ENCODE measurements at places on chromosomes 16 and 17. TPM values are rescaled to one million over a fixed set of nuclear protein-coding genes. Genes with fewer than 3 reads are reported as not detected.

Gene ALKBH5
- total RNA-seq = 111 TPM

Gene SMYD4
- 34.7 TPM for total RNA-seq

Gene SCN4A
- total RNA-seq = 0.02 TPM

Gene OR1F1
- not detected for total RNA-seq

Gene CTRB1
- not detected for total RNA-seq

Gene NPLOC4
- 130 TPM for total RNA-seq

DNA sequence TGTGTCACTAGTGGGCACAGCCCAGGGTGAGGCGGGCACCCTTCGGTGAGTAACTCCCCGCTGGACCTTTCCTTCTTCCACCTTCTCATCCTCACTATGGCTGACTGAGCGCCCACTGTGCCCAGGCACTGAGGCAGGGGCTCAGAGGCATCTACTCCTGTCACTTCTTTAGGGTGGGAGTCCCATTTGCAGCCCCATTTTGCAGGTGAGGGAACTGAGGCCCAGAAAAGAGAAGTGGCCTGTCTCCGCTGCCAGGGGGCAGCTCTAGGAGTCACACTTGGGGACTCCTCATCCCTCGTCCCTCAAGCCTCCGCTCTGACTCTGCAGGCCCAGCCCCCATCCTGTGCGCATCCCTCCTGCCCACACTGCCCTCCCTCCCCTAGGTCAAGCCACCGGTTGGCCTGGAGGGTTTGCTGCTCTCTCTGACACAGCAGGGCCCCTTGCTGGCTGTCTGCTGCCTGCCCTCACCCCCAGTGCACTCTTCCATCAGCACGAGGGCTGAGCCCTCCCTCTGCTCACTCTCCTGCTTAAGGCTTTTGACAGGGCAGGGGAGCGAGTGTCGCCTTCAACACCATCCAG, 62.4 kb downstream of the CNGB1 start:
- DNase-seq = no peak

DNA sequence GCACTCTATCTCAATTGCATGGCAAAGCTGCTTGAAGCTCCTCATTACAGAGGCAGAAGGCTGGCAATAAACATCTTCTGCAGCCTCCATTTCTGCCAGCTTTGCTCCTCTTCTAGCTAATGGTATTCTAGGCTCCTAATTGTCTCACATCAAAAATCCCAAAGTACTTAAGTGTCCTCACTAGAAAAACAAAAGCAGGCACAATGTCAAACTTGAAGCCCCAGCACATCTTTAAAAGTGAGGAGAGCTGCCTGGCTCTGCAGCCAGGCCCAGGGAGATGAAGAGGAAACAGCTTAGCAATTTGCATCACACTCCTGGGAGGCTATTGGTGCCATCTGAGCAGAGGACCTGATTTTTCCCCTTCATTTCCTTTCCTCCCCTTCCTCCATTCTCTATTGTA, 197.1 kb downstream of the KCNJ2 start:
- DNase-seq = no peak

DNA sequence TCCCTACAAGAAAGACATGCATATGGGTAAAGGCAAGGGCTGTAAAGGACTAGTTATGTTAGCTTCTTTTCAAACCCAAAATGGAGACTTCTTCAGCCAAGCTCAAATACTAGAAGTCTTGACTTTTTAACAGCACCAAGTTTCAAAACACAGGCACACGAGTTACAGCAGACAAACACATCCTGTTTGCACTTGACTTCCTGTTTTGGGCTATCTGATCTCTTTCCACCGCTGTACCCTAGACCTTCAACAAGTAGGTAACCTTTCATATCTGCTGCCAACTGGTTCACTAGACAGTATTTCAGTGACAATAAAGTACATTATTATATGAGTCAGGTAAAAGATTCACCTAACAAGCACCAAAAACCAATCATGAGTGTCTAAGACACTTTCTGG, 12.3 kb downstream of the RFFL start:
- DNase-seq = peak; percentile 66

GRCh38 chr16:72228014-72228413, 56.1 kb upstream of the PMFBP1 start:
- DNase-seq = no peak

DNA sequence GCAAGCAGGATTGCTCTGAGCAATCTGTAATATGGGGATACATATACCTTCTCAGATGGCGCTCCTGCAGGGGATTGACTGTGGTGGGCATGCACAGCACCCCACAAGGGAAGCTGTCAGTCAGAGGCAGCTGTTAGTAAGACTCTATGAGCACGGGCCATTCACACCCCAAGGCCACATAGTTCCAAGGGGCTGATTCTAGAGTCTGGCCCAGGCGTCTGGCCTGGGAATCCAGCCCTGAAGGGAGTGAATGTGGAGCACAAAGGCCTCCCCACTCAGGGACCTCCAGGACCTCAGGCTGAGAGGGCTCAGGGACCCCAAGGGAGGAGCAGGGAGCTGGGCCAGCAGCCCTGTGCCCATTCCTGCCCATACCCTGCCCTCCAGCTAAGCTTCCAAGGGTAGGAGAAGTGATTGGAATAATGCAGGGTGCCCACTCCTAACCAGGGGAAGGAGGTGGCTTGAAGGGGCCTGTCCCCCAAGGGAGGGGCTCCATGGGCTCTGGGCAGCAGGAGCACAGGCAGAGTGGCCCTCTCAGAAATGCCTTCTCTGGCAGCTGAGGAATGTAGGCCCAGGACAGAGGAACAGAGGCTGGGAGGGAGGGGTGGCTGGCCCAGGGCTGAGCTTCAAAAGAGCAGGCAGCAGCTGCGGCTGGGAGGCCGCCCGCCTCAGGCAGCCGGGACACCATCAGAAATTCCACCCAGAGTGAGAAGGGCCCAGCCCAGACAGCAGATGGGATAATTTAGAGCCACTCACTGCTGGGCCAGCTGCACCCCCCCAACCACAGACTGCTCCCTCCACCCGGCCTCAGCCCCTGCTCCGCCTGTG, 48.9 kb upstream of the MRPS23 start:
- no peak for DNase-seq

DNA sequence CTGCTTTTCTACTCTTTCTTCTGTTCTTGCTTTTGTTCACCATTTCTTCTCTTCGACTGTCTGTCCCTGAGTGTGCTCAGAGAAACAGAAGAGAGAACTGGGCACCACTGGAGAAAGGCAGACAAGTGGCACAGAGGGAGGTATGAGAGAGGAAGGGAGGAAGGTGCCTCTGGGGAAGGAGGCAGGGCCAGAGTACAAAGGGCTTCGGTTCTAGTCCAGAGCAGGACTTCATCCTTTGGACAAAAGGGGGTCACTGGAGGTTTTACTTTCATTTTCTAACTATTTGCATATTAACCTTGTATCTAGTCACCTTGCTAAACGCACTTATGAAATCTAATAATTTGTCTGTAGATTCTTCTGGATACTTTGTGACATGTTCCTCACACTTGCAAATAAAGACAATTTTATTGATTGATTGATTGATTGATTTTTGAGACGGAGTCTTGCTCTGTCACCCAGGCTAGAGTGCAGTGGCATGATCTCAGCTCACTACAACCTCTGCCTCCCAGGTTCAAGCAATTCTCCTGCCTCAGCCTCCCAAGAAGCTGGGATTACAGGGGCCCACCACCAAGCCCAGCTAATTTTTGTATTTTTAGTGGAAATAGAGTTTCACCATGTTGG, 13.5 kb downstream of the ITGB4 start:
- no peak for DNase-seq

- no peak for DNase-seq
These were observed 258.4 kb downstream of the CPPED1 start for GRCh38 chr16:12545297-12545610.

DNA sequence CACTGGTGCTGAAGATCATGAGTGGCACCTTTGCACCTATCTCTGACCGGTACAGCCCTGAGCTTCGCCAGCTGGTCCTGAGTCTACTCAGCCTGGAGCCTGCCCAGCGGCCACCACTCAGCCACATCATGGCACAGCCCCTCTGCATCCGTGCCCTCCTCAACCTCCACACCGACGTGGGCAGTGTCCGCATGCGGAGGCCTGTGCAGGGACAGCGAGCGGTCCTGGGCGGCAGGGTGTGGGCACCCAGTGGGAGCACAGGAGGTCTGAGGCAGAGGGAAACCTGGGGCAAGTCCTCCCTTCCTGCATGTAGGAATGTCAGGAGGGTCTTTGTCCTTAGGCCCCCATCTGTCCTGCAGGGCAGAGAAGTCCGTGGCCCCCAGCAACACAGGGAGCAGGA, 6.5 kb upstream of the TRAF4 start:
- no peak for DNase-seq

- DNase-seq = no peak
These were observed 47.8 kb upstream of the BCO1 start for GRCh38 chr16:81190667-81191066.

- no peak for DNase-seq
These were observed 260.5 kb upstream of the IRX3 start for GRCh38 chr16:54547052-54547451.

DNA sequence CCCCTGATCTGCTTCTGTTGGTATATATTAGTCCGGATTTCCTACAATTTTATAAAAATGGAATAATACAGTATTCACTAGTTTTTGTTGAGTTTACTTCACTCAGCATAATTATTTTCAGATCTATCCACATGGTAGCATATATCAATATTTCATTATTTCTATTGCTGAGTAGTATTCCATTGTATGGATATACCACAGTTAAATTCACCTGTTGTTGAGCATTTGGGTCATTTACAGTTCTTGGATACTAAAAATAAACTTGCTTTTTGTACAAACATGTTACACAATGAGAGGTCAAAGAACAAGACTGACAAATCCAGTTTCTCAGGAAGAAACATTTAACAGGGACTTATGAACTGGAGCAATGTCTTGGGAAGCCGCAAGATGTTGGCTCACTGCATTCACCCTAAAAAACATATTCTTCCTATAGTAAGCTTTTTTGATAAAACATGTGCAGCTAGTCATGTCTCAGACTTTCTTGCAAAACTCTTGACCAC, 126.9 kb upstream of the HS3ST2 start:
- no peak for DNase-seq

Data from activated CD8-positive, alpha-beta memory T cell treated with anti-CD3 and anti-CD28 coated beads, Interleukin-2, amount 10 ng/mL, durations not matched to agents 7 days and 5 days (primary cell).